ENCODE measurements at places on chromosomes 1 and 21.

DNA sequence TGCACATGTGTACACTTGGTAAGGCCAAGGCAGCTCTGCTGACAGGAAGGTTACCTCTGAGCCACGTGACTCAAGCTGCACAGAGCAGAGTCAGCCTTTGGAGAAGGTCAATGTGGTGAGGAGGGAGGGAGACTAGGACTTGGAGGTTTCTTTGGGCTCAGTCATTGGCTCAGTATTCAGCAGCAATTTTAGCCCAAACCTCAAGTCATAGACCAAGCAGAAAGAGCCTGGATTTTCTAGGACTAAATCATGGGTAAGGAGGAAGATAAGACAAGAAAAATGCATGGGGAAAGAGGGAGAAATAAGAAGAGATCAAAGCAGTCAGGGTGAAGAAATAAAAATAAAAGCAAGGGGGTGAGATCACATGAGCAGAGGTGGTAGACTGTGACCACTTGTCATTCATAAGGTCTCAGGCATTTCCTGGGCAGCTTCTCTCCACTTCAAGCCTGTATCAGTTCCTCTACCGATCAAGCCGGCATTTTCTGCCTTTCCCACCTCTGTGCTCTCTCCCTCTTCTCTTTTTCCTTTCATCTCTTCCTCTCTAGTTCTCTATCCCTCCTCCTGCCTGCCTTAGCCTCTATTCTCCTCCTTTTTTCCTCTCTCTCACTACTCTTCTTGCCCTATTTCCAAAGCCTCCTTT lies 51.7 kb upstream of the DUSP10 start:
- no peak for DNase-seq

GRCh38 chr1:209458921-209459320 lies 124.6 kb upstream of the CAMK1G start:
- no peak for DNase-seq

- DNase-seq: no peak
Measured at GRCh38 chr1:110065841-110066240, 4.6 kb downstream of the ALX3 start.

GRCh38 chr21:34535886-34536285 lies 23.9 kb upstream of the KCNE1 start:
- no peak for DNase-seq

GRCh38 chr1:4585216-4585615 lies 69.2 kb upstream of the AJAP1 start:
- DNase-seq: no peak

Data from AML-193 (cell line).